ENCODE measurements at places on chromosomes 3 and 15. TPM values are rescaled to one million over a fixed set of nuclear protein-coding genes. Genes with fewer than 3 reads are reported as not detected.

GRCh38 chr3:194373899-194374298 lies 4.4 kb upstream of the LRRC15 start:
- DNase-seq: no peak

DNA sequence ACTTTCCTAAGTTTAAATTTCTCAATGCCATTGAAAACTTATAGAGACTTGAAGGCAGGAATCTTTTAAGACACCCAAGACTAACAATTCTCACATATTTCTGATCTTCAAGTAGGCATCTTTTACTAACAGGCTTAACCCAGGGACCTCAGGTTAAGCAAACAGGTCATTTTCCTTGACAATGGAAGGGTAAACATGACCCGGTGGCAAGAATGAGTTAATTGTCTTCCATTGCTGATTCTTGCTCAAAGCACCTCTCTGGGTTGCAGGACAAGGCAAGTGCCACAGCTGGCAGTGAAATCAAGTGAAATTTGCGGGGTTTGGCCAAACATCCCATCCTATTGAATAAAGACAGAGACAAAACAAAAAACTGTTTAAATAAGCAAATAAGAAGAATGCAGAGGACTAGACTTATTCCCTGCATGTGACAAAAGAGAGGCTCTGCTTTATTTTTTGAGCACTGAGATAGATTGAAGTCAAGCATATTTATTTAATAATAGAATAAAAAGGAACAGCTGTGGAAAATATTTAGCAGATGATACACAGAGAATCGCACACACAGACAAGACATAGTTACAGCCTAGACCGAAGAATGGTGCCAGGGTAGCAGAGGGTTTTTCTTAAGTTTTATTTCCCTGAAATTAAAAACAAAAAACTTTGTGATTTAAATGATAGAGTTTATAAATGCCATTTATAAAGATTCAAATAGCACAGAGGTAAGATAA lies 56.0 kb upstream of the MITF start:
- no peak for DNase-seq

GRCh38 chr3:60497902-60498301 lies 753.4 kb downstream of the FHIT start:
- DNase-seq: no peak

- no peak for DNase-seq
Measured at GRCh38 chr15:101168463-101168824, 83.4 kb downstream of the CHSY1 start.

GRCh38 chr3:196662711-196663571 lies 23.4 kb downstream of the NRROS start:
- DNase-seq: no peak

GMPS gene
- total RNA-seq: 147 TPM

NMNAT3 gene
- total RNA-seq: 9.5 TPM

Measured in activated T-cell treated with anti-CD3 and anti-CD28 coated beads, Interleukin-2, amount 50 U/mL, for 72 hours (primary cell).